Stimulated activated CD8-positive, alpha-beta memory T cell treated with anti-CD3 and anti-CD28 coated beads, Interleukin-7, amount 100 ng/mL, for 48 hours (primary cell): ENCODE measurements at places on chromosomes 12 and 14.
A peak's percentile ranks its signal among the peaks of the same experiment; 100 is the strongest.

DNA sequence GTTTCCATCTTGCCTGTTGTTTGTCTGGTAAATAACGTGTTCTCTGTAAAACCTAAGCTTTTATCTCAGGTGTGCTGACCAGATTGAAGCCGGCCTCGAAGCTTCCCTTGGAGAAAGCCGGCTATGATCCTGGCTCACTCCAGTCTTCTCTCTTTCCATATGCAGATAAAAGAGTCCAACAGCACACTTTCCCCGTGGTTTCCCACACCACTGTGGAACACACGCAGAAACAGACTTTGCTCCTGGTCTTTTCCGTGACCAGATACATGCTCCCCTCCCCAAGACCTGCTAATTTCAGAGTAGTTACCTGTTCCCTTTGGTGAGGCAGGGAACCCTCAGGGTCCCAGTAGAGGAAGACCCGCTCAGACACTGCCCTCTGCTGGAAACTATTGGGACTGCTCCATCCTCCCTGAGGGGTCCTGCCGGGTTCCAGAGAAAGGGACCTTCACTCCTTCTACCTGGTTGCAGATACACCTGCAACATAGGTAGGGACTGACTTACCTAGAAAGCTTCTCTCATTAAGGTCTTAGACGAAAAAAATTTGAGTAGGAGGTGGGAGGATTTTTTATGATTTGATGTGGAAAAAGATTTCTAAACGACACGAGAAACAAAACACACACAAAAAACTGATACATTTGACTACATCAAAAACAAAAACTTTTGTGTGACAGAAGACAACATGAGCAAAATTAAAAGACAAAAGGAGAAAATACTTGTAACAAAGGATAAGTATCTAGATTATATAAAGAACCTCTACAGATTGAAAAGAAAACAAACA is 415.4 kb upstream of the CCDC196 start:
- DNase-seq = peak; percentile 23

- no peak for DNase-seq
Observed at GRCh38 chr14:59096303-59096702, 92.2 kb upstream of the DAAM1 start.

- DNase-seq = no peak
Observed at GRCh38 chr12:26630546-26631027, 202.4 kb downstream of the ITPR2 start.

DNA sequence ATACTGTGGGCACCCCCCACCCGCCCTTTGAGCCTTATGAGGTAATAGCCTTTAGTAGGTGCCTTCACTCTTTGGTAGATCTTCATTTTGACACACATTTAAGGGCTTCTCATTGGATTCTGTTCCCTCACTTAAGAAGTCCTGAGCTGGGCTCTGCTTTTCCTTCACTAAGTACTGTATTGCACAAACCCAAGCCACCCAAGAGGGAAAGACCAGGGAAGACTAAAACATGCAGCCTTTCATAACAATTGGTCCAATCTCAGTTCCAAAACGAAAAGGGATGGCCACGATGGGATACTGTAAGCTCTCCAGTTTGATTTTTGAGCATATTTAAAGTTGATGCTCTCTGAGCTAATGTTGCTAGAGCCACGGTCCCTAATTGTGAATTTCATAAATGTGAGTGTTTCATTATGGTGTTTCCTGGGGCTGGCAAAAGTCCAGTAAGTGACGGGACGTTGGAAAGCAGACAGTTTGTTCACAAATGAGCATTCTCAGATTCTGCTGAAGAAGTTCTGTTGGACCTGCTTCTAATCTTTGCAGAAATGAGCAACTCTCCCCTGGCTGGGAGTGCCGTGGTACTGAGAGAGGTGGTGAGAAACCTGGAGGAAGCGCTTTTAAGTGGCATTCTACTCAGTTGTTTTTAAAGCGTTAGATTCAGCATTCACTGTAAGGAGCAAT is 9.4 kb downstream of the SSPN start:
- no peak for DNase-seq

DNA sequence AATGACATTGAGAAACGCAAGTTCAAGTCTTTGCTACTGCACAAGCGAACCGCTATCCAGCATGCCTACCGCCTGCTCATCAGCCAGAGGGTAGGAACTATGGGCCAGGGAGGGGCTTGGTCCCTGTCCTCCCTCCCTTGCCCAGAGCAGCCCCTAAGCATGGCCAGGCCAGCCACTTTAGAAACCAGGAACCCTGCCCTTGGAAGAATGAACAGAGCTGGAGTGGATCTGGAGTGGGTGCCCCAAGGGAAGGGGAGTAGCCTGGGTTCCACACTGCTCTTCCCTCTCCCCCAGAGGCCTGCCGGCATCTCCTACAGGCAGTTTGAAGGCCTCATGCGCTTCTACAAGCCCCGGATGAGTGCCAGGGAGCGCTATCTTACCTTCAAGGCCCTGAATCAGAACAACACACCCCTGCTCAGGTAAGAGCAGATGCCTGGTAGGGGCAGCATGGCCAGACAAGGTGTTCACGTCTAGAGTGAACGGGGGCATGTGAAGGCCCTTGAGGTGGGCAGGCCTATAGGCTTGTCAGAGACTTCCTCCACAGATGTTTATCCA is 55.8 kb downstream of the TPCN1 start:
- no peak for DNase-seq

DNA sequence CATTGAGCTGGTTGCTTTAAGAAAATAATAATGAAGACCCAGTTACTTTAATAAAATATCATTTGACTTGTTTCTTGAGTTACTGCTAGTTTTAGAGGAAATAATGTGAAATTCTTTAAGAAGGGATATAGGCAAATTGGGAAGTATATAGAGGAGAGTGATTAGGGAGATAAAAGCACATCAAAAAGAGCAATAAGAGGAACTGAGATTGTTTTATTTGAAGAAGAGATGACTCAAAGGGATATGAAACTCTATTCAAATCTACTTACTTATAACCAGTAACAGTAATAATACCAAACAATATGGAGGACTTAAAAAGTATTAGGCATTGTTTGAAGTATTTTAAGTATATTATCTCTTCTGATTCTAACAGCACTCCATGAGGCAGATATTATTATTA is 37.1 kb downstream of the LRRK2 start:
- no peak for DNase-seq

- DNase-seq = no peak
Observed at GRCh38 chr12:107992870-107993451, 136.1 kb upstream of the WSCD2 start.

DNA sequence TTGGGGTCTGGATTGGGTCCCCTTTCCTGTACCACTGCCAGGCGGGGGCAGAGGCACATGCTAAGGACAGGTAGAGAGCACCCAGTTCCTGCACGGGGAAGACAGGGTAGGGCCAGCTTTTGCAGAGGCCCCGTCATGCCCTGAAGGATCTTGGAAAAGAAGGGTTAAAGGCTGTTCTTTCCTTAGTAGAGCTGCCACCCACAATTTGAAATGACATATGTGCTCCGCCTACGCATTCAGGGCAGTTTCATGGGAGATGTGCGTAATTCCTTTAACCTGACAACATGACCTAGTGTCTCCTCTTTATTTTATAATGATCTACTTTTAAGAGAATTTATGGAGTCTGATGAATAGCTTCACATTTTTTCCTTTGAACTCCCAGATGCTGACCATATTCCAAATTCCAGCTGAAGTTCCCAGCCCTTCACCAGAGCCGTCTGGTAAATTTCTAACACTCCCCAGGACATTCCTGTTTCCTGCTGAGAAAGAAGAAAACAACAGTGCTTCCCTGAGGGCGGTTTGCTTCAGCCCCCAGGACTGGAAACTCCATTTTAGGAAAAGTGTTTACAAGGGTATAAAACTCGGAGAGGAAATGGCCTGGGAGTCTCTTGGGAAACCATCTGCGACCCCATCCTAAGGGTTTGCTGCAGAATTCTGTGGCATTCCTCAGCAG is 58.9 kb upstream of the PLEKHG3 start:
- DNase-seq = no peak

- DNase-seq = no peak
Observed at GRCh38 chr12:26246483-26247164, 51.3 kb downstream of the SSPN start.

DNA sequence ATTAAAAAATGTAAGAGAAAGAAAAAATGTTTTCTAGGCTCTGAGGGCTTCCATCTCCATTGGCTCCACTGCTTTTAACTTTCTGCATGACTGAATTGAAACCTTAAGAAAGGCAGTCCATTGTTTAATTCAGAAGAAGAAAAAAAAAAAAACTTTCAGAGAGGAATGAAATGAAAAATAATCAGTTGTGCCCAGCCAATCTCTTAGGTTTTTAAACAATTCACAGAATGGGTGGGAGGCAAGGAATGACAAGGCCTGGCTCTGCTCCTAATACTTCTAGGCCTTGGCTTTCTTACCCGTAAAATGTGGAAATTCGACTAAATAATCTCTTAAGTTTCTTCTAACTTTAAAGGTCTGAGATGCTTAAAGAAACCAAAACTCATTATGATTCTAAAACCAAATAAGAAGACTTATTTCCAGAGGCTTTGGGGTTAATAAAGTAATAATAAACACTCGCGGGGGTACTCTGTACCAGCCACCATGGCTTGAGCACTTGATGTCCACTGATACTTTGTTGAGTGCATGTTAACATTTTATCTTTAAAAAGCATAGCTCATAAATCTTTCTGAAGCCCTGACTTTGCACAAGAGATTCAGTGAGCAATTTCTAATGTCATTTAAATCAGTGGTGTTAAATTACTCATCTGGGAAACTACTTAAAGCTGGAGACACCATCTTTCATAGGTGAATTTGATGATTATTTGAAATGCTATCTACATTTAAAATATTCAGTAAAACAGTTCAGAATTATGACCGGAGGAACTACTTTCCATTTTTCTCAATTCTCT is 49.6 kb downstream of the STON2 start:
- no peak for DNase-seq

DNA sequence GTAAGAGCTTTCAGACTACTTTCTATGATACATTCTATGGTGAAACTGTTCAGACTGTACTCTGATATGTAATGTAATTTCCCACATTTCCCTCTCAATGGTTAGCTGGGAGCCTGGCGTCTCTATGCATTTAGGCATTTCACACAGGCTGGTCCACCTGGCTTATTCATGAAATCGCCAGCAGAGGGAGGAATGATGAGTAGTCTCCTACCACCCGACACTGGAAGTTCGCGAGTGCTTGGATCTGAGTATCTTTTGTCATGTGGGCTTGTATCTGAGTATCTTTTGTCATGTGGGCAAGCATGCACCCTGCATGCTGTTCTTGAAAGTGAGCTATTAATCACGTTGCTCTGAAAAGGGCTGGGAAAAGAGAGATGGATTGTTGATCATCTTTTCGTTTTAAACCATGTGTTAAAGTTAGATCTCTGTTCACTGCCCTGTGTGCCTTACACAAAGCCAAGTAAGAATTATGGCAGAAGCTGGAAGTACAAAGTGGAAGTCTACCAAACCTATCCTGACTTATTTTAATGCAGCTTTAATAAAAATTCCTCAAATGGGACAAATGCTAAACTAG is 235.0 kb downstream of the ATP23 start:
- DNase-seq = no peak

GRCh38 chr12:15887043-15887817 is 5.0 kb downstream of the STRAP start:
- DNase-seq = no peak

GRCh38 chr12:6699989-6700645 is 498 bp downstream of the PIANP start:
- no peak for DNase-seq

DNA sequence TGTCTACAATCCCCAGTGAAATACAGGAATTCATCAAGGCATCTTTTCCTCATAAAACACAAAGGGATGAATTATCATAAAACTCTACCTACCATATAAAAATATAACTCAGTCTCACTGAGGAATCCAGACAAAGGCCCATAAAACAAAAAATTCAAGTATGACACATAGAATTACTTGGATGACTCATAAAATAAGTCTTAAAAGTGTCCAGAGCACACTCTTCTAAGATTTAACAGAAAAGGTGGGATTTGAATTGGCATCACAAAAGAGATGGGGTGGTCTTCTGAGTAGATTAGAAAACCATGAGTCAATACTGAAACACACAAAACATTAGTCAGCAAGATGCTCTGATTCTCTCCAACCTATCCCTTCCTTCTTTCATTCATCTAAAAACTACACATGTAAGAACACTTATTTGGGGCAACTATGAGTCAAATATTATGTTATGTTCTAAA is 202.7 kb upstream of the GARIN6 start:
- DNase-seq = no peak

DNA sequence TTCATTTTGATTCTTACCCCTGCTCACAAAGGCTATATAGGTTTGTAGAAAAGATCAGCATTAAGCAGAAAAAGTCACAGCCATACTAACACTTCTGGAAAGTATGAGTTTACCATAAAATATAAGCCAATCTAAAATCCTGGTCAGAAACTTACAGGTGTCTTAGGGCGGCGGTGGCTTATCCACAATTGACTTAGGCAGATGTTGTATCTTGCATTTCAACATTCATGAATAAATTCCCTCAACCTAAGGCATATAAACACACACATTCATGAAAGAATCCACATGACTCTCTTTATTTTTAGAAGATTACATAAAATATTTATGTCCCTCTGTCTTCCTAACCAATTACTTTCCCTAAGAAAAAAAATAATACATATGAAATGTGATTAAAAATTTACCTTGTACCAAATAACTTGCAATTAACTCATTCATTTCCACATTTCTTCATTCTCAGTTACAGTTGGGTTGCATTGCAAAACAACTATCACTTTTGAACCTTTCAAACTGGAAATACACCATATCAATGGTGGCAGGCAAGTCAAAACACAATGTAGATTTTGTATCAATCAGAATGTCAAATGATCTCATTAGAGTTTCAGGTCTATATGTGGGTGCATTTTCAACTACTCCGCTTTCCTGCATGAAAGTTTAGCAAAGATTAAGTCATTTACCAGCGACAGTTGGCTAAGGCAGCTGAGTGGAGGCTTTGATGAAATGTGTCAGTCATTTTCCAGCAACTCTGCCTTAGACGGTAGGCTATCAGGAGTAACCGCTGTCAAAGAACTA is 124.4 kb downstream of the SLC15A5 start:
- DNase-seq = no peak

- no peak for DNase-seq
Observed at GRCh38 chr12:94614288-94614721, 36.1 kb downstream of the TMCC3 start.

GRCh38 chr12:64180951-64181350 is 41.1 kb downstream of the KICS2 start:
- no peak for DNase-seq

DNA sequence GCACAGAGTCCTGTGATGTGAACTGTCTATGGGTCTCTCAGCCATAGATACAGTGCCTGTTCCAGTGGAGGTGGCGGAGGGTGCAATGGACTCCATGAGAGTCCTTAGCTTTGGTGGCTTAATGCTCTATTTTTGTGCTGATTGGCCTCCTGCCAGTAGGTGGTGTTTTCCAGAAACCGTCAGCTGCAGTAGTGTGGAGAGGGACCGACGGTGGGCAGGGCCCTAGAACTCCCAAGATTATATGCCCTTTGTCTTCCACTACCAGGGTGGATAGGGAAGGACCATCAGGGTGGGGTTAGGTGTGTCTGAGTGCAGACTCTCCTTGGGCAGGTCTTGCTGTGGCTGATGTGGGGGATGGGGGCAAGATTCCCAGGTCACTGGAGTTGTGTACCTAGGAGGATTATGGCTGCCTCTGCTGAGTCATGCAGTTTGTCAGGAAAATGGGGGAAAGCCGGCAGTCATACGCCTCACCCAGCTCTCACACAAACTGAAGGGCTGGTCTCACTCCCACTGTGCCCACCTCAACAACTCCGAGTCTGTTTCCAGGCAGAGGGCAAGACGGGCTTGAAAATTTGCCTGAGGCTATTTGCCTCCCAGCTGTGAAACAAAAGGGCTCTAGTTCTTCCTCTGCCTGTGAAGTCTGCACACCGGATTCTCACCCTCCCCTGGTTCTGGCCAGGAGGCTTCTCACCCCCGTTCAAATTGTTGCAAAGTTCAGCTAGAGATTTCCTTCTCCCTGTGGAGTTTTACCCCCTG is 24.9 kb upstream of the ZDHHC17 start:
- DNase-seq = no peak

- DNase-seq = no peak
Observed at GRCh38 chr14:50285861-50286260, 26.2 kb downstream of the L2HGDH start.
